ENCODE measurements at places on chromosomes 7 and 10.

GRCh38 chr10:79393221-79393923 is 46.1 kb downstream of the PPIF start:
- DNase-seq: no peak

GRCh38 chr7:69625238-69625637 is 27.0 kb downstream of the AUTS2 start:
- no peak for DNase-seq

DNA sequence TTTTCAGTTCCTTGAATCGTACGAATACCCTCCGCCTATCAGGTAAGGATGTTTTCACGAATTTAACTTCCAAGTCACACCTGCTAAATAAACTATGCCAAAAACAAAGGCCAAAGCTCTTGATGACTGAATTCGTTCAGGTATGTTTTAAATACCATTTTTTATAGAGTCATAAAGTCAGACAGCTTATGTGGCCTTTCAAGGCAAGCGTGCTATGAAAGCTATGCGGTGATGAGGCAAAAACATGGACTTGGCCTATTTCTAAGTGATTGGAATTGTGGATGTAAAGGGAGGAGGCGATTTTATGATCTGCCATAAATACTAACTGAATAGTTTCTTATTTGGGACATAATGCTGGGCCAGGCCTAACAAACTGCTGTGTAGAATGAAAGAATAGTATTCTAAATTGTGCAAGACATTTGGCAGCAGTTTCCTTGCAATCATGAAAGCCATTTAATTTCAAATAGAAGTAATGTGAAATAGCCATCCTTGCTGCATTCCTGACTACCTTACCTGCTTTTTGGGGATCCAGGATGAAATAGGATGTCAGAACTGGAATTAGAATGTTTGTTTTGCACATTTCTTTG is 14.0 kb downstream of the SLC39A12 start:
- no peak for DNase-seq

DNA sequence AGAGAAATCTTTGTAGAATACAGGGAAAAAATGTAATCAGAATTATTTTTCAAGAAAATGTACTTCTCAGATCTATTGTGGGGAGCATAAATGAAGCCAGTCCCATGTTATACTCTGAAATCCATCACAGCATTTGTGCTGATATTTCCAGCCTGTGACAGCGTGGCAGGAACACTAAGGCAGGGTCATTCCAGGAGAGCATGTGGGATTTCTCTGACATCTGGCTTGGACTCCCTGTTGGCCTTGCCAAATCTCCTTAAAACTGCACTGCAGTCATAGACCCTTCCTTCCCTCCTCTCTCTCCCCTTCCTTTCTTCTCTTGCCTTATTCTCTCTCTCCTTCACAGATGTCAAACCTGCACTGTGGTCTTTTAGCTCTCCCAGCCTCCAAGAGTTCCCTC is 6.5 kb upstream of the TSPAN13 start:
- DNase-seq: no peak

DNA sequence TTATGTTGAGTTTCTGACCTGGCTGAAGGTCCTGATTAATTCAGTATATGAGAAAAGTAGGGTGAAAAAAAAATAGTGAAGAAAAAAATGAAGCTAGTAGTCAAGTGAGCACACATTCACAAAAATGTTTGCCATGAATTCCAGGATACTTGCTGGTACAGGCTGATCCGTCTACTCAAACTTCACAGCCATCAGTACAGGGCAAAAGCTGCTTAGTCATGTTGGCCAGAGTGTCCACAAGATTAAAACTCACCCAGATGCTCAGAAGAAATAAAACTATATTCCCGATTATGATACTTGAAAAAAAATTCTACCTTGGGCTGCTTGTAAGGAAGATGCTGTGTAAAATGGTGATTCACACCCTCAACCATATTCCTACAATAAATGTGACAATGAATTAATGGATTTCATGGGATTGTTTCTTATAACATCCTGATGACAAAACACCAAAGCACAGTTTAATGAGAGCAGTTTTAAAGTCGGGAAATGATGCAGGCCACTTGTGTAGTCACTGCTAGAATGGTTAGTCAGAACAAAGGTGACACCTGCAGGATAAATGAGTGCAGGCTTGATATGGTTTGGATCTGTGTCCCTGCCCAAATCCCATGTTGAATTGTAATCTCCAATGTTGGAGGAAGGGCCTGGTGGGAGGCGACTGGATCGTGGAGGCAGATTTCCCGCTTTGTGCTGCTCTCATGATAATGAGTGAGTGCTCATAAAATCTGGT is 49.2 kb upstream of the ANKRD1 start:
- DNase-seq: no peak

DNA sequence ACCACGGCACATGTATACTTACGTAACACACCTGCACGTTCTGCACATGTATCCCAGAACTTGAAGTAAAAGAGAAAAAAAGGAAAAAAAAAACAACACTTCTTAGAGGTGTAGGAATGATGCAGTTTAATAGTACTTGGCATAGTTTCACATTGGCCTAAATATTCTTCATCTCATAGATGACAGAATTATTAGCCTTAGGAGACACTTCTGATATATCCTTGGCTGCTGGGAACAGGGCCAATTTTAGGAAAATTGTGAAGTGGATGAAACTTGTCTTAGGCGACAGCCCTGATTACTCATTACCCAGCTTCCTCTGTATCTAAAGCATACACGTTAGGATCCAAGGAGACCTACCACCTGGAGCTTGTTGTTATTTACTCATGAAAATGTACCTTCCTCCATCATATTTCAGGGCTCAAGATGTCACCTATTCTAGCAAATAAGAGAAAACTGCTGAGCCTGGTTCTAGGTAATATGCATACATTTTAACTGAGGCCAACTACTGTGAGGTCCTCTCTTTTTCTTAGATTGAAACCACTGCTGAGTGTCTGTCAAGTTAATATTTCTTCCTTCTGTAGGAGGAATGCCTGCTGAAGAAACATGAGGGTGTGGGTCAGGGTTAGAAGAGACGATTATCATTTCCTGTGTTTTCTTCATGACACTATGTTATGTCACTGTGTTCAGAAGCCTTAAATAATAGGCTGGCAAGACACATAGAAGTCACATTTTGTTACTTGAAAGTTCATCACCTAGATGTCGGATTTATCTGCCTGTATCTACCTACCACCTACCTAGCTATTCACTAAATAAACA is 44.3 kb downstream of the CPED1 start:
- no peak for DNase-seq

DNA sequence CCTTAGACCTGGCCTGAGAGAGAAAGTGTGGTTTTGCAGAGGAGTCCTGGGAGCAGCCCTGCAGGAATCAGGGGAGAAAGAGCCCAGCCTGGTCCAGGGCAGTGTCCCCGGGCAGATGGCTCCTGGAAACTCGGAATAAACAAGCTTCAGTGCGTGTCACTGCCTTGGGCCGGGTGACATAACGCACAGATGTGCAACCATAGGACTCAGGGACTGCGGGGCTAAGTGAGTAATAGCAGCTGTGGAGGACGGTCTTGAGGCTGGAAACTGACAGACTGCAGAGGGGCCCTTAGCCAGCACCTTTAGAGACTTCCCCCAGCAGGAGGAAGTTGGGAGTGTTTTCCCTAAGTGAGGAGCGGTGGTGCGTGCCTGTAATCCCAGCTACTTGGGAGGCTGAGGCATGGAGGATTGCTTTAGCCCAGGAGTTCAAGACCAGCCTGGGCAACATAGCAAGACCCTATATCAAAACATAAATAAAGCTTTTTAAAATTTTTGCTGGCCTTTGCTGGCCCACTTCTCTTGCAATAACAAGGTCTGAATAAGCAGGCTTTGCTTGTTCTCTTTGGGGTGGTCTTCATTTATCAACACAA is 5.3 kb upstream of the CLIP2 start:
- DNase-seq: no peak

GRCh38 chr7:48085433-48085791 is 3.7 kb upstream of the UPP1 start:
- DNase-seq: no peak

- DNase-seq: no peak
These were observed 223.7 kb upstream of the PRSS58 start for GRCh38 chr7:142481548-142481947.

GRCh38 chr10:58266826-58267712 is 625 bp downstream of the IPMK start:
- peak; percentile 11 for DNase-seq

GRCh38 chr7:34454381-34454780 is 203.6 kb upstream of the NPSR1 start:
- DNase-seq: no peak

- DNase-seq: no peak
These were observed 63.5 kb downstream of the NRP1 start for GRCh38 chr10:33270971-33271370.

- no peak for DNase-seq
These were observed 224.7 kb upstream of the SH2B2 start for GRCh38 chr7:102061981-102062390.

GRCh38 chr10:70312972-70313371 is 29.2 kb upstream of the NPFFR1 start:
- no peak for DNase-seq

DNA sequence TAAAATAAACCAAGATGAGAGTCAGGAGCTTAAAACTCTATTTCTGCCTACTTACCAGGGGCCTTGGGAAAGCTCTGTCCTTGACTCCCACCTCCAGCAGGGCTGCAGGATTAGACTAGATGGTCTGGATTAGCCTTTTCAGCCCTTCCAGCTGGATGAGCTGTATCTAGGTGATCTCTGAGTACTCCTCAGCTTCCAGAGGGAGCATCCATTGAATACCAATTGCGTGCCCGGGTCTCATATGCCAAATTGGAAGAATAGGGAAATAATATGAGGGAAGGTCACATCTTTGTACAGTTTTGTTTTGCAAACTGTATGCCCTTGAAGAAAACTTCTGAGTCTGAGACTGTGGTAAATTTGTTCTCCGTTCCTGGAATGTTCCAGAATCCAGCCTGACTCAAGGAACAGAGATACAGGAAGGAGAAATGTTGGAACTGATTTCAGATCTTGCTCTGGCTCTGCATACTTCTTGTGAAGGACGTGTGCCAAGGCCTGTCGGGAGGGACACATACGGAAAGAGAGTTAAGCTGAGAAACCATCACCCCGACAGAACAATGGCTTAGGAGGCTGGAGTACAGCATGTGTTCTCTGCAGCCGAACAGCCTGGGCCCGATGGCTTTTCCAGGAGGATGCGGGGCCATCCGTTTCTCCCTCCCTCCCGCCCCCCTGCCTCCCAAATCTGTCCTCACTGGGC is 44.9 kb downstream of the MINDY4 start:
- DNase-seq: no peak

DNA sequence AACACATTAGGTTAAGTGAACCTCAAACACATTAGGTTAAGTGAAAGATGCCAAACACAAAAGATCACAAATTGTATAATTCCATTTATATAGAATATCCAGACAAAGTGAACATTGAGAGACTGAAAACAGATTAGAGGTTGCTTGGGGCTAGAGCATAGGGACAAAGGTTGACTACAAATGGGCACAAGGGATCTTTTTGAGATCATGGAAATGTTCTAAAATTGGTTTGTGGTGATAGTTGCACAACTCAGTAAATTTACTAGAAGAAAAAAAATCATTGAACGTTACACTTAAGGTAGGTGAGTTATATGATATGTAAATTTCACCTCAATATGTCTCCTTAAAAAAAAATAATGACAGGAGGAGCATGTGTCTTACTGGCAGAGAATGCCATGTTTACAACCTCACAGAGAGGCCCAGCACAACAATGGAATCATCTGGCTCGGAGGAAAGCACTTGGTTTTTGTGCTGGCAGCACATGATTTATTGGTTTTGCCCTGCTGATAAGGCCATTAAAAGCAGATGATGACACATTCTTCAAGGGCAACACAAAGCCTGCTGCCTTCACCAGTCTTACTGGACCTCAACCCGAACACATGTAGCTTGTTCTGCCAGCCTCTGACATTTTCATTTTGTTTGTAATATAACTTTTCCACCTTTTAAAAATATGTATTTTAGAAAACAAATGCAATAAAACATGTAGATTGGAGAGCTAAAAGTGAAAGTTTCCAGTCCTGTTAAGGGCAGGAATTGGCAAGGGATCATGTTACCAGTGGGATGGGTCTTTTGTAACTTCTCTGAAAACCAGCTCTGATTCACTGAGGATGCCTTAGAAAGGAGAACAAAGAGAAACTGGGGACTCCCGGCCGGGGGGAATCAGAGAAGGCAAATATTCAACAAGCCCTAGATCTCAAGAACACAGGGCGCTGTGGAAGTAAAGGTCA is 11.9 kb upstream of the LMOD2 start:
- DNase-seq: no peak

DNA sequence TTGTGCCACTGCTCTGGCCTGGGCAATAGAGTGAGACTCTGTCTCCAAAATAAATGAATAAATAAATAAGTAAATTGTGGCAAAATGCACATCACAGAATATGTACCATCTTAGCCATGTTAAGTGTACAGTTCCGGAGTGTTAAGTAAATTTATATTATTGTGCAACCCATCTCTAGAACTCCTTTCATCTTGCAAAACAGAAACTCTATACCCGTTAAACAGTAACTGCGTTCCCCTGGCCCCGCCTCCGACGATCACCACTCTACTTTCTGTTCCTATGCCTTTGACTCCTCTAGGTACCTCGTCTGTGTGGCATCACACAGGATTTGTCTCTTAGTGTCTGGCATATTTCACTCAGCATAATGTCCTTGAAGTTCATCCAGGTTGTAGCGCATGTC is 356.4 kb upstream of the FOXK1 start:
- no peak for DNase-seq

DNA sequence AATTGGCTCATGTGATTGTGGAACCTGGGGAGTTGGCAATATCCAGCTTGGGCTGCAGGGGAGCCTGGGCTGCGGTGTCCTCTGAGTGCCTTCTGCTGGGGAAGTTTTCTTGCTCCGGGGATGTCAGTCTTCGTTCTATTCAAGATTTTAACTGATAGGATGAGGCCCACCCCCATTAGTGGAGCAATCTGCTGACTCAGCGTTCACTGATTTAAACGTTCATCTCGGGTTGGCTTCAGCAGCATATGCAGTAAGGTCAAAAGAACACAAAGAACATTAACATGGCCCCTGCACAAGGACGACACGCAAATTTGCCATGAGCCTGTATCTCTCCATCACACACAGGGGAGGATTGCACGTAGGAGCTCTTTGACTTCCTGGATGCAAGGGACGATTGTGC is 360.6 kb upstream of the ADARB2 start:
- no peak for DNase-seq

DNA sequence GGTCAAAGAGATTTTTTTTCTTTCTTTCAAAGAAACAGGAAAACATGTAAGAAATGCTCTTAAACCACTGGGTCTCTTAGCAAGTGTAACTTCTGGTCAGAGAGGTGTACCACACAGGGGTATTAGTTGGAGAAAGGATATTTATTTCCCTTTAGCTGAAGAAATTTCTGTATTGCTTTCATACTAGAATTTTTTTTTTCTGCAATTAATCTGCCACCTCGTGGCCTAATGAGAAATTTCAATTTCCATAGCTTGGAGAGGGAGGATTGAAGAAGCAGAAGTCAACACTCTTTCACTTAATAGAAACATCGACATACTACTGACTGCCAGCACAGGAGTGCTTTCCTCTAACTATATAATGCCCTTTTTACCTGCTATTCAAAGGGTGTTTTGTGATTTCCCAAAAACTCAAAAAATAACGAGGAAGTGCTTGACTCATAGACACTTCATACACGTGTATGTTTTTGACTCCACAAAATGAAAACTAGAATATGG is 177.6 kb upstream of the NAMPT start:
- DNase-seq: no peak

All from activated CD4-positive, alpha-beta T cell treated with anti-CD3 and anti-CD28 coated beads for 1 hour (primary cell).